ENCODE measurements at places on chromosomes 3 and 15. TPM values are rescaled to one million over a fixed set of nuclear protein-coding genes. Genes with fewer than 3 reads are reported as not detected.

LRRN1 gene
- 208 TPM for total RNA-seq

HMCES gene
- 35.3 TPM for total RNA-seq

SUSD5 gene
- 1.1 TPM for total RNA-seq

PPARG gene
- total RNA-seq: 17.1 TPM

ZBED2 gene
- not detected for total RNA-seq

TIMP4 gene
- total RNA-seq: not detected

KBTBD13 gene
- not detected for total RNA-seq

SLCO3A1 gene
- total RNA-seq: 4.8 TPM

Data from progenitor cell of endocrine pancreas (in vitro differentiated cells).